ENCODE measurements at places on chromosomes 11 and 22.
A peak's percentile ranks its signal among the peaks of the same experiment; 100 is the strongest.

GRCh38 chr11:75654314-75654713, 14.5 kb downstream of the MAP6 start:
- DNase-seq = no peak

GRCh38 chr11:73333173-73333572, 25.1 kb downstream of the ARHGEF17 start:
- no peak for DNase-seq

DNA sequence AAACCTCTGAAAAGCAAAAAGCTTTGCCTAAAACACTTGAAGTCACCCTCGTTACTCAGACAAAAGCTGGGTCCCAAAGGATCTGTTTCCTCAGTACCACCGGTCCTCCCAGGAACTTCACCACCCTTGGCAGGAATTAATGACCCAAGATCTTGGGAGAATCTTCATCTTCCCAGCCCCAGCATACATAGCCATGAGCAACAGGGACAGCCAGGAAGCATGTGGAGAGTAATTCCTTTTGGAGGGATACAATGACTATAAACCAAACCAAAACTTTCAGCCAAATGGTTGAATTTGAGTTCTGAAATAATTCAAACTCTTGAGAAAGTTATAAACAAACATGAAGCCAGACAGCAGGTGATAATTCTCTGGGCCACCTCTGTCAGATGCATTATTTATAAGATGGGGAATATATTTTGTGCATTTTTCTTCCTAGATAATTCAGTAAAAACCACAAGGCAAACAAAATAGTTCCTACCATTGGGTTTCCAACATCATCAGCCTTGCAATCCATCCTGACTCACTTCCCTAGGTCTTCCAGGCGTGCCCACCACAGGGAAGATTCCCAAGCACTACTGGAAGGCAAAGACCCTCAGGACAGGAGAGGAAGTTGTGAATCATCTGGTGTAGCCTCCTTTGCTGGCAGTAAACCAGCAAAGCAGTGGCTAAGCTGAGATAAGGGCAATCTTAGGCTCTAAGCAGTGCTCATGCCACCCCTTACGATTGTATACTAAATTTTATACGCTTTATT, 71.7 kb upstream of the DRD2 start:
- DNase-seq = no peak

GRCh38 chr22:43446916-43447315, 35.1 kb downstream of the MPPED1 start:
- no peak for DNase-seq

GRCh38 chr11:73392108-73393010, 16.2 kb downstream of the RELT start:
- DNase-seq = no peak

DNA sequence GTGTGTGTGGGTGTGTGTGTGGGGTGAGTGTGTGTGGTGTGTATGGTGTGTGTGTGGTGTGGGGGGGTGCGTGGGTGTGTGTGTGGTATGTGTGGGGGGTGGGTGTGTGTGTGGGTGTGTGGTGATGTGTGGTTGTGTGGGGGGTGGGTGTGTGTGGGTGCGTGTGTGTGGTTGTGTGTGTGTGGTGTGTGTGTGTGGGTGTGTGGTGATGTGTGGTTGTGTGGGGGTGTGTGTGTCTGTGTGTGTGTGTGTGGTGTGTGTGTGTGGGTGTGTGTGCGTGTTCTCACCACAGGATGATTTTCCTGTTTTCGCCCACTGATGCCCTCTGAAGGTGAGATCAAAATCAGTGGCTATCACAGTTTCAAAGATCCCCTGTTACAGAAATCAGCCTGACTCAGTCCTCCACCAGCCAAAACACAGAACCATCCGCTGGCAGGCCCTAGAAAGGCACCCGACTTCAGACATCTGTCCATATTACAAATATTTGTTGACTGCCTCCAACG, 24.7 kb downstream of the CPT1A start:
- no peak for DNase-seq

GRCh38 chr11:62614275-62614674, 1.2 kb downstream of the ROM1 start:
- no peak for DNase-seq

GRCh38 chr22:46830841-46831240, 68.4 kb downstream of the TBC1D22A start:
- peak; percentile 70 for DNase-seq

DNA sequence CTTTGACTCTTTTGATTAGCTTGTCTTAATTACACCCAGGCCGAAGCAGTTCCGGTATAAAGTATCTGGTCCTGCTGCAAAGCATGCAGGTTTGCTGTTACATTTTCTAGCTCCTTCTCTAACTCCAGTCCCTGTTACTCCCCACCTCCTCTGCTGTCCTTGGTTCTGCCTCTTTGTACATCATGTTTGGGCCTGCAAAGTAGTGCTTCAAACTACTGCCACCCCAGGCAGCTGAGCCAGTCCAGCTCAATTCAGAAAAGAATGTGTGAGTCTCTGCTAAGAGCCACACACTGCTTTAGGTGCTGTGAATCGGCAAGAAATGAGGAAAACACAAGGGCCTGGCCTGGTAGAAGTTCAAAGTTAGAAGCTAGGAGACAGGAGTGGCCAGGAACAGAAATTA, 136.0 kb downstream of the SERGEF start:
- DNase-seq = no peak

DNA sequence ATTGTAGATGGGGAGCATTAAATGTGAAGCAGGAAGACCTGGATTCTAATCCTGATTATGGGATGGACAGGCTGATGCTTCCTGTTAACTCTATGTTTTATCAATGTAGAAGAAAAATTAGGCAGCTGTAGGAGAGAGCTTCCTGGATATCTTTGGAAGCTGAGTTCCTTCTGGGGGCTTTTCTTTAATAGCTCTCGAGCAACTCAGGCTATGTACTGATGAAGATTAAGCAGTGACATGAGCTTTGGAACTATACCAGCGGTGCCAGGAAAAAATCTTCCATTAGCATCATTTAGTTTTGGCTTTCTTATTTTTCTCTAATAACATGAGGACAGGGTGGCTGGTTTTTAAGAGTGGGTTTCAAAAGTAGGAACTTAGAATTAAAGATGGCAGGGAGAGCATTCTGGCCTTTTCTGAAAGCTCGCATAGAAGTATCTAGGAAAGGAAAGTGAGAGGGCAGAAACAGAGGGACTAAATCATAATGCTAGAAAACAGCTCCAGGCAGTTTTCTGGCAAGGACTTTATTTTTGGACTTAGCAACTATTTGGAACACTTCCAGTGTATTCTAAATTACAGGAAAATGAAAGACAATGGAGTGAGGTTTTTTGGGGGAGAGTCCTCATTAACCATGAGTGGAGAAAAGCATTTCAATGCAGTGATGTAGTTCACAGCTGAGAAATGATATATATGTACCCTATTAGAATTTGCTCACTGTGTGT, 69.2 kb upstream of the RRM1 start:
- no peak for DNase-seq

DNA sequence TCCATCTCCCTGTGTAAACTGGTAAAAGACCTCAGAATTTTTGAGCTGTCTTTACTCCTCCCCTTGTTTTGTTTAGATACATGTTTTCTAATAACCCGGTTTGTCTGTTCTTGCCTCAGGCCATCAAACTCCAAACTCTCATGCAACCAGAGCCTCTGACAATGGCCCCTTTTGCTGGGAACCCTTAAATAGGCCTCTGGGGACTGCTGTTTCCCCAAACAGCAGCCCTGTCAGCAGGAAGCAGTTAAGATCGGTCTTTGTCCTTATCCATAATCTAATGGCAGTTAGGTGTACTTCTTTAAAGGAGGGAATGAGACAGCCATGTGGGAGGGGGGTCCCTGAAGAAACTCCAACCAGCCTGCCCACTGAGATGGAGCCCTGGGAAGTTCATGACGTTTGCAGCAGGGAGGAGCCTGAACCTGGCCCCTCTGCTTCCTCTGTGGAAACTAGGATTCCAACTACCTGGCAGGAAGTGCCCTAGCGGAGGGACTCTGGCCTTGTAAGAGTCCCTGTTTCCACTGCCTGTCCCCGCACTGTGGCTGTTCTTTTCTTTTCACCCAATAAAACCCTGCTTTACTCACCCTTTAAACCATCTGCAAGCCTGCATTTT, 1354.4 kb downstream of the LRRC4C start:
- DNase-seq = no peak

DNA sequence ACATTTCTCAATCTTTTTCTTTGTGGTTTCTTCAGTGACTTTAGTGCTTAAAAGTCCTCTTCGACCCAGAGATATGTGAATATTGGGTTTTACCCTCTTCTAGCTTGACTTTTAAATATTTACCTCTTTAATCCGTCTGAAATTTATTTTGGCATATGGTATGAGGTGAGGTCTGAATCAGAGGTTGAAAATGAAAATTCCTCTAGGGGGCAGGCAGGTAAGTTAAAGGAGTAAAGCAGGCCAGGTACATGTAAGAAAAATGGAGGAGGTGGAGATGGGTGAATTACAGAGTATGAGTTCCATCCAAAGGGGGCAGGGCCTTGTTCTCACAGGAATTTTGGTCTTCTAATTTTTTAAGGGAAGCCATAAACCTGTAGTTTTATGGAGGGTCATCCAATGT, 263.8 kb upstream of the NARS2 start:
- DNase-seq = no peak

GRCh38 chr22:48152164-48152775, 1389.8 kb downstream of the TBC1D22A start:
- DNase-seq = no peak

DNA sequence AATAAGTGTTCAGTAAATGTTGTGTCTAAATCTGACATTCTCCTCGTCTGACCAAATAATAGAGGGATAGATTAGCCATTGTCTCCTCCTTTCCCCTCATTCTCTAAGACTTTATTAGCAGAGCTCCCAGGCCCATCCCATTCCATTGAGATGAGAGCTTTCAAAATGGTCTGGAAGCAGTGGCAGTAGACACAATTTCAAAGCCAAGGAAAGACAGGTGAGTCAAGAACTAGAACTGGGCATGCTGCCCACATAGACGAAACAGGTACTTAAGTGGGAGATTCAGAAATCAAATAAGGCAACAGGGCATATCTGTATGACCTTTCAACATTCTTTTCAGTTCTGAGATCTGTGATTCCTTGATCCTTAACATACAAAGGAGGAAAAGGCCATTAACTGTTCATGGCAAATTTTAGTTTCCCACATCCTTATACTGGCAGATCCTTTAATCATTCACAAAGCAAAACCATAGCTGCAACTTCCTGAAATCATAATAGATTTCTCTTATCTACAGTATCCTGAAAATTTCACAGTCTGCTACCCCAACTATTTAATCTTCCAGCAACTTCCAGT, 96.6 kb upstream of the KCNA4 start:
- DNase-seq = no peak

DNA sequence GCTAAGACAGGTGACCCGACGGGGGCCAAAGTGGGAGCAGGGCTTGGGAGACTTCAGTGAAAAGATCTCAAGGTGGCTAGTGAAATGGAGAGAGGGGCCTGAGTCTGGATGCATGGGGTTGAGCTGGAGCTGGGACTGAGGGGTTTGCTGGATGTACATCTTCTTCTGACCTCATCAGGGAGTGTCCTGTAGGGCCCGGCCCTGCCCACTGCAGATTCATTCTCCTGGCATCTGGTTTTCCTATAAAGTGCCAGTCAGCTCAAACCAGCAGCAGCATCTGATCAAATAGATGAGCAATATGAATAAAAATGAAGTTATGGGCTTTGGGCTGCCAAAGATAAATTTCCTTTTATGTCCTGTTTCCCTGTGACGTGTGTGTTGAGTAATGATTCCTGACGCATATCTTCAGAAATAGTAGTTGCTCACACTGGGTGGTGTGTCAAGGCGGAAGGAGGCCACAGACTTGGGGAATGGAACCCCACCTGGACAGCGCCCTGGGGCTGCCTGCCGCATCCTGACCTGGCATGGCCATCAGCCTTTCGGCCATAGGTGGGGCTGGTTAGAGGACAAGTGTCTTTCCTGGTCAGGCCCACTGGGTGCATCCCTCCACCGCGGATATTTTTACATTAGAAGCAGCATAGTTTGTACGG, 135.4 kb downstream of the OSBP2 start:
- DNase-seq = no peak

- no peak for DNase-seq
Measured at GRCh38 chr22:19060356-19061009, 61.7 kb downstream of the DGCR2 start.

GRCh38 chr11:95231881-95232605, 1.0 kb upstream of the SESN3 start:
- peak; percentile 59 for DNase-seq

GRCh38 chr22:23527971-23528740, 51.9 kb downstream of the IGLL1 start:
- peak; percentile 73 for DNase-seq

GRCh38 chr11:36123336-36124101, 165.7 kb downstream of the COMMD9 start:
- no peak for DNase-seq

DNA sequence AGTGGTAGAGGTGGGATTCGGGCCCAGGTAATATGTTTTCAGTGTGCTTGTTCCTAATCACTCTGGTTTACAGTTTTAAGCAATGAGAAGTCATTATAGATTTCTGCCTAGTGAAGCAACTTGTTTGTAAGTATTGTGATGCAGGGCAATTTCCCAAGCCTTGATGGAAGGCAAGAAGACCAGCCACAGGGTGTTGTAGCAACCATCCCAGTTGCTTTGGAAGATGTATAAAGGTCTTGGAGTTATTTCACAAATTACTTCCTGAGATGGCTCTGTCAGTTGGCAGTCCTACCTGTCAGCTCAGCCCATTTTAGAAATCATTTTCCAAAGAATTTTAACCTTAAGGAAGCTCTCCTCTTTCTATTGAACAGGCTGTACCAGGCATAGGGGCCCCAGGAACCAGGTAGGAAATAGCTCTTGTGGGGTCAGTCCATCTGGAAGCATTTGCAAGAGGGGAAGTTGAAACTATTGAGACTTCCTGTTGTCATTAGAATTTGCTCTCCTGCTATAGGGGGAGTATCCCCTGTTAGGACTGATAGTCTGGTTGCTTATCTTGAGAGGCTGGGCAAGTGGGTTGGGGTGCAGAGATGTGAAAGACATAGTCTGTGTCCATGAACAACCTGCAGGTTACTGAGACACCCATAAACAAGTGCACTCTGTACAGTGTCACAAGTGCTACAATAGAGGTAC, 47.9 kb downstream of the STIM1 start:
- DNase-seq = no peak

GRCh38 chr22:42116848-42117424, 13.7 kb downstream of the CYP2D6 start:
- DNase-seq = no peak

DNA sequence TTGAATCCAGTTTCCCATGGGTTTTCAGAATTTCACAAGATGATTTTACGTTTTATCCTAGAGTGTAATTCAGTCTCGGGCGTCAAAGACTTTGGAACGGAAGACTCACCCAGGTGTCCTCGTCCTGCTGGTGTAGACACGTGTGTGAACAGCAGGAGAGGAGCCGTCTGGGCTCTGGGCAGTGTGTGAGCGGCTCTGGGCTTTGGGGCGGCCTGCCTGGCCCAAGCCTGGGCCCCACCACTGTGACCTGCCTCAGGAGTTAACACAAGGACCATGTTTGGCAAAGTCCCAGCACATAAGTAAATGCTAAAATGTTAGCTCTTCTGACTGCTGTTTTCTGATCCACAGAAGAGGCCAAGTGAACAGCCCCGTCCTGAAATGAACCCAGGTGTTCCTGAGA, 1093.3 kb downstream of the BRD1 start:
- no peak for DNase-seq

GRCh38 chr11:16158426-16158994, 197.8 kb downstream of the SOX6 start:
- no peak for DNase-seq

GRCh38 chr11:75163921-75164849, 13.3 kb downstream of the SLCO2B1 start:
- no peak for DNase-seq

All from suppressor macrophage treated with lipopolysaccharide for 4 hours (primary cell).